ENCODE measurements at places on chromosomes 5 and 9.

GRCh38 chr9:129617167-129617566 lies 3.7 kb downstream of the C9orf50 start:
- peak; percentile 26 for DNase-seq

DNA sequence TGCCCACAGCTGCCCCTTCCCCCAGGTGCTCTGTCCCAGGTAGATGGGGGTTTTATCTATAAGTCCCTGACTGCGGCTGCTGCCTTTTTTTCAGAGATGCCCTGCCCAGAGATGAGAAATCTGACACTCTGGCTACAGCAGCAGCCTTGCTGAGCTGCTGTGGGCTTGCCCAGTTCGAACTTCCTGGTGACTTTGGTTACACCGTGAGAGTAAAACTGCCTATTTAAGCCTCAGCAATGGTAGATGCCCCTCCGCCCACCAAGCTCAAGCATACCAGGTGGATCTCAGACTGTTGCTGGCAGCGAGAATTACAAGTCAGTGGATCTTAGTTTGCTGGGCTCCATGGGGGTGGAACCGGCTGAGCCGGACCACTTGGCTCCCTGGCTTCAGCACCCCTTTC lies 56.8 kb downstream of the MINAR2 start:
- no peak for DNase-seq

- no peak for DNase-seq
Measured at GRCh38 chr9:22198681-22199080, 189.6 kb upstream of the CDKN2B start.

DNA sequence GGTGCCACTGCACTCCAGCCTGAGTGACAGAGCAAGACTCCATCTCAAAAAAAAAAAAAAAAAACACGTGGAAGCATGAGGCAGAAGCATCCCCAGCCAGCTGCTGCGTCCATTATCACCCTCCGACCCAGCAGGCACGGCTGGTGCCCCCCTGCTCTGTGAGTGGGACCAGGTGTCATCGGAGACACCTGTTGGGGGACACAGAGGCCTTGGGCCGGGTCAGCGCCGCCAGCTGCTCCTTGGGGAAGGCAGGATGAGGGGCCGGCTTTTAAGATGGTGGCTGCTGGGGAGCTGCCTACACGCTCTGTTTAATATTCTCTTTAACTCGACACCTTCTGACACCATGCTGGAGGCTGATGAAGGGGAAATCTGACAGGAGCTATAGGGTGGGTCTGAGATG lies 80.2 kb upstream of the RUFY1 start:
- DNase-seq, result no peak

- DNase-seq, result no peak
Measured at GRCh38 chr5:99587983-99588382, 659.2 kb upstream of the CHD1 start.

DNA sequence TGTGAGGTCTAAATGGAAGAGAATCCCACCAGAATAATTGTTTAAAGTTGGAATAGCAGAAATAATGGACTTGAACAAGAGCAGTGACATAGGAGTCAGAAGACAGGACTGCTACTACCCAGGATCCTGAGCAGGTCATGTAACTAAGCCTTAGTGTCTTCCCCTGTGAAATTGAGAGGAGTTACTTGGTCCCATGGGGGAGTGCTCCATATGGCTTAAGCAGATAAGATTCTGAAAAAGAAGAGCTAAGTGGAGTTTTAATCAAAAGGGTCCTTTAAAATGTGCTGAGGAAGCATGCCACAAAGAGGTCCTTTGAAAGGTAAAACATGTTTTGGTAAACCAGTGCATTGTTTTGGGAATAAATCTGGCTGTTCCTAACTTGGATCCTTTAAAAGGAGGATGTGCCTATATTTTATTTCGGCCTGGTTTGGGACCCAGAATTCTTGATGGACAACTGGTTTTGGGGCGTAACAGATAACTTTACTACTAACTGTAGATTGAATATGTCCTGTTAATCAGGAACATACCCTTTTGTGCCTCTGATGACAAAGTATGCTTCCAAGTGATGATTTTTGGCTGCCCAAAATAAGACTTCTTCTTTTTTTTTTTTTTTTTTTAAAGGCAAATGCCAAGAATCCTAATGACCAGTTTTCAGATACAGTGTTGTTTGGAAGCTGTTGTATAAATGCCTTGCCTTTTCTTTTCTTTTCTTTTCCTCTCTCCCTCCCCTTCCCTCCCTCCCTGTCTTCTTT lies 5.7 kb downstream of the RCL1 start:
- DNase-seq, result no peak

DNA sequence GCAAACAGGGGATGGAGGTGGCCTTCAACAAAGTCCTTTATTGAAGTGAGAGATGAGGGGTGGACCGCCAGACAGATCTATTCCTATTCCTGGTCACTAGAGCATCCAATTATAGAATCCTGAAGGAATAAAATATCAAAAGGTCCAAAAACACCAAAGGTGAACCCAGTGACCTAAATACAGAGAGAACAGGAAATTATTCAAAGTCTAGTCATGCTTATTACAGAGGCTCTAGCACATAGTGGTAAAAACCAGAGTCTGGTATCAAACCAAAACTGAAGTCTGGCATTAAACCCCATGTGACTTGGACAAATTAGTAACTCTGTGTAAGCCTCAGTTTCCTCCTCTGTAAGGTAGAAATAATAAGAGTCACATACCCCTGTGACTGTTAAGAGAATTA lies 100.5 kb upstream of the SNX2 start:
- no peak for DNase-seq

- DNase-seq, result no peak
Measured at GRCh38 chr5:68214482-68215207, 911 bp upstream of the PIK3R1 start.

- DNase-seq, result no peak
Measured at GRCh38 chr5:159410480-159410879, 80.2 kb upstream of the IL12B start.

DNA sequence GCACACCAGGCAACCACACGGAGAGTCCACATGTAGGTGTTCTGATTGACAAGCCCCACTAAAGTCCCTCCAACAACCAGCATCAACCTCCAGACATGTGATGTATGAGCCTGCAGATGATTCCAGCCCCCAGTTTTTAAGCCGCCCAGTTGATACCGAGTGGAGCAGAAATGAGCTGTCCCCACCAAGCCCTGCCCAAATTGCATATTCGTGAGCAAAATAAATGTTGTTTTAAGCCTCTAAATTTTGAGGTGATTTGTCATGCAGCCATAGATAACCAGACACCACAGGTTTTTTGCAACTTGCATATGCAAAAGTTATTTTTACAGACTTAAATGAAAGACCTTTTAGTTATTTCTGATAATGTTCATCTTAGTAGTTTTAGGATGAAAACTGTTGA lies 187.7 kb downstream of the PIK3R1 start:
- no peak for DNase-seq

DNA sequence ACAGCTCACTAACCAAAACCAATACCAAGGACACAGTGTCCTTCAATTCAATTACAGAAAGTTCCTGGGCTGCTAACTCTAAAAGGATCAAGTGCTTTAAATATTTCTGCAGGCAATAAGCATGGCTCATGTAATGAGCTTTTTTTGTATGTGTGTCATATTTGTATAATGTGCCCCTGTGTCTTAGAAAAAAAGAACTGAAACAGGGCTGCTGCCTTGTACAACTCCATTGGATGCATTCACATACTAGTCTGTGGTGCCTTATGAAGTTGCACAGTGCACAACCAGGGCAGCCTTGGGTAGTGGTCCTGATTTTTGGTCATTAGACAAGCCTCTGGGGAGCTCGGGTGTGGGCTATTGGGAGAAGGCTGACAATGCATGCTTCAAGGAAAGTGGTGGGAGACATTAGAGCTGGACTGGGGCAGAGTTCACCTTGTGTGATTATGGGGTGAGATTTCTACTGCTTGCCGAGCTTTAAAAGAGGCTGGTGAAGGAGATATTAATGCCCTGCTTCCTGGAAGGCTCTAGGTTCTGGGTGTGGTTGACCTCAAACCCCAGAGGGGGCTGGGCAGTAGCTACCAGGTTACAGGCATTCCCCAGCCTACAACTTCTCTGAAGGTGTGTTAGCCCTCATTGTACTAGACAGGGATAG lies 3.6 kb upstream of the CPEB4 start:
- peak; percentile 9 for DNase-seq

- DNase-seq, result no peak
Measured at GRCh38 chr5:142495531-142495930, 170.7 kb upstream of the SPRY4 start.

DNA sequence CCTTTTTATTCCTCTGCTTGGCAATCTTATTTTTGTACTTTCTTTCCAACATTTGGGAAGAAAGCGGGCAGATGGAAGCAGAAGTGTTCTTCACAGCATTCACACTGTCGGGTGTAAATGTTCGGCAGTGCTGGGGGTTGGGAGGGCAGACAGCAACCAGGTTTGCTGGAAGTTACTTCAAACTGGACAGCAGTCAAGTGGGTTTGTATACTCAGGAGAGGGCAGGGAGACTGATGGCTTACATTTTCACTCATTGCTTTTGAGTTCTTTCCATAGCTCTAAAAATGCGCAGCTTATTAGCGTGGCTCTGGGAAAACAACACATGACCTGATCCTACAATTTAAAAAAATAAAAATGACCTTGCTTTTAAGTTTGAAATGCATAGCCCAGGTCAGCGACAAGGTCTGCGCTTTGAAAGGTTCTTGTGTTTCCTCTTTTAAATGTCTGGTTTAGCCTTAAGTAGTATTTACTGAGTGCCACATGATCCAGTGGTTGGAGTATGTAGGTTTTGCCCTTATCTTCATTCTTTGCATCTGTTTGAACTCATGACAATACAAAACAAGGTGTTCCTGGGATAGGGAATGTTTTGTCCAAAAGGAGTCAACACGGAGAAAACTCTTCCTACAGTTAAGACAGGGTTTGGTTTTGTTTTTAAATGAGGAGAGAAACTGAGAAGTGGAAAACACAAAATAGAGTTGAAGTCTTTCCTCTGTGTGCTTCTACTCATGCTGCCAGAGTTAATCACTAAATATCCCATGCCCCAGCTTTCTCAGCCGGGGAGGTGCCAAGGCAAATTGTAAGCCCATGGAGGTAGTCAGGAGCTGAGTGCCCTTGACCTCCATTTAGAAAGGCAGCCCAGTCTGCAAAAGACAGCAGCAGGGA lies 132.7 kb upstream of the DMRT1 start:
- no peak for DNase-seq

DNA sequence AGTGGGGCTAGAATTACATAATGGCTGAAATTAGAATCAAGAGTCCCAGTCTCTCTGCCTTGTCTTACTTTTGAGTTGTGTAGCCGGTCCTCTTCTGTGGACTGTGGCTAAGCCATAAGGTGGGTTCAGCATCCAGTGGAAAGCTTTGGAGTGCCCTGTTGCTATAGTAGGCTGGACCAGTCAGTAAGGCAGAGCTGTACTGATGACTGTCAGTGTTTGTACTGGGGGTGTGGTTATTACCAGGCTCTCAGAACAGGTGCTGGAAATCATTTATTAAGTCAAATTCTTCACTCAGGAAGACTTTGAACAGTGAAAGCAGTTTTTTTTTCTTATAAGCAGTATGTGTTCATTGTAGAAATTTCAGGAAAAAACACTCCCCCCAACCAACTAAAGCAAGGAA lies 129.4 kb downstream of the ZSWIM6 start:
- DNase-seq, result no peak

DNA sequence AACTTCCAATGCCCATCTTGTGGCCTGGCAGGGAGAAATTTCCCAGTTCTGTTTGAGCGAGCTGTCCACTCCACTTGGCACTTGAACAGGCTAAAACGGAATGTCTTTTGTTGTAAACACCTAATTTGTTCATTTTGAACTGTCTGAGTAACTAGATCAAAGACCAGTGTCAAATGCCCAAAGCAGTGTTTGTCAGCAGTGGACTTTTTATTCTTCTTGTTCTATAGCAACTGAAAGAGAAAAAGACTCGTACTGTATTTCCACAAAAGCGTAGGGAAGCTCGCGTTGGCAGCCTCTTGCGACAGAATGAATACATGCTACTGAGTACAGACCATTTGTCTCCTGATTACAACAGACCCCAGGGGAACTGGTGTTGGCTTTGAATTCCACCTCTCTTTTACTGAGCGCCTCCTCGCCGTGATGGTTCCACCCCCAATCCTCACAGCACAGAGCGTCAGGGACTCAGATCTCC lies 601.8 kb upstream of the ZNF608 start:
- DNase-seq, result no peak

GRCh38 chr9:72839085-72839484 lies 113.8 kb downstream of the ALDH1A1 start:
- DNase-seq, result no peak

GRCh38 chr5:14872070-14872989 lies 752 bp upstream of the ANKH start:
- DNase-seq, result no peak

GRCh38 chr5:97192580-97193354 lies 9.7 kb upstream of the RIOK2 start:
- no peak for DNase-seq

GRCh38 chr5:141878186-141878710 lies at the start of gene PCDH1:
TSS of gene PCDH1 (minus strand) at chr5:141878410. CDS start at chr5:141878262, 148 bp downstream.
- no peak for DNase-seq
